ENCODE measurements at places on chromosomes 1 and 21.
A peak's percentile ranks its signal among the peaks of the same experiment; 100 is the strongest.

GRCh38 chr1:78836726-78837125, 169.8 kb downstream of the ADGRL4 start:
- DNase-seq: peak; percentile 3

DNA sequence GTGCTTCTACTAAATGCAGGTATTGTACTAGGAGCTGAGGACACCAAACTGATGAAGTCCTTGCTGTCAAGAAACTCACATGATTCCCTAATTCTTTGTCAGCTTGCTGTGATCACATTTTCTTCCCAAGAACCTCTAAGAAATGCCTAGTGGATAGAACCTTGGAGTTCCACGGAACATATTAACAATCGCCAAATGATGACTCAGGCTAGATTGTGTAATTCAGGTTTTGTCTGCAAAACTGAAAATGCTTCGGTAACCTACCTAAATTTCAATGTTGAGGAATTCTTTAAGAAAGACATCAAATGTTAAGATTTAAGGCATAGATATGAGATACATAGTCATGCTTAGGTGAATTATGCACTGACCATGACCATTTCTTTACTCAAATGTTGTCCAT, 1.7 kb upstream of the GADD45A start:
- DNase-seq: no peak

DNA sequence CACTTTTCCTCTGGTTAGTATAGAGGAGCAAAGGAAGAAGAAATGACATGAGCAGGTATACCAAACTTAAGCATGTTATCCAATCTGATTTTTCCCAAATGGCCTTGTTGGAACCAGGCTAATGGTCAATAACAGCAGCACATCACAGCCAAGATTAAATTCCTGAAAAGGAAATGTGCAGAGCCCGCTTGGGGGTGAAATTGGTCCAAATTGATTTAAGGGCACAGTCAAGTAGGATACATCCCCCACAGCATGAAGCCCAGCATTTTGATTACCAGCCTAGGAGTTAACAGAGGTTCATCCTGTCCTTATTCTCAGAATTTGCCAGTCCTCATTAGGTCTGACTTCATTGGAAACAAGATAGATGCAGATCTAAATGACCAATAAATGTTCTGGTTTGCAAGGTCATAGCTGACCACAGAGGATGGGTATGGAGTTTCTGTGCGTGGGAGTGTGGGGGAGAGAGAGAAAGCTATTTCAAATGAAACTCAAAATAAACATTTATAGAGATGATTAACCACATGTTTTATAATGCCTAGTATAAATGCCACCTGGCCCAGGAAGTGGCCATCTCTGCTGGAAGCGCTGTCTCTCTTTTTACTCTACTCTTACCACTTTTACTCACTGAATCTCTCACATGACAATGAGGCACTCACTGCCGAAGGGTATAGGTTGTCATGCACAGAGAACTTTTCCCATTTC, 38.7 kb downstream of the RGS5 start:
- no peak for DNase-seq

DNA sequence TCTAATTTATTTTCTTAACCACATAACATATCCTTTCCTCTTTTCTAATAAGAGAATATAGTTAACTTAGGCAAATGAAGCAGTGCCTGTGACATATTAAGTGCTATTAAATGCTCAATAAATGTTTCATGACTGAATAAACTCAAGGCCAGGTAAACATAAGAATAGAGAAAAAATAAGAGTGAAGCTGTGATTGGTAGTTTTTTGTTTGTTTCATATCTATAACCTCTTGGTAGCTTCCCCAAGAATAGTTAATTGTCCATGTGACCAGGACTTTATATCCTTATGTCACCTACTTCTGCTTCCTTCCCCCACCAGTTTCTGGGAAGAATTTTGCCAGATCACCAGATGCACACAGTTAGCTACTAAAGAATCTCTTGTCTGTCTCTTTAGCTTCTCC, 295.1 kb upstream of the ST6GALNAC5 start:
- no peak for DNase-seq

GRCh38 chr1:54335011-54335754, 71.0 kb downstream of the SSBP3 start:
- DNase-seq: no peak

DNA sequence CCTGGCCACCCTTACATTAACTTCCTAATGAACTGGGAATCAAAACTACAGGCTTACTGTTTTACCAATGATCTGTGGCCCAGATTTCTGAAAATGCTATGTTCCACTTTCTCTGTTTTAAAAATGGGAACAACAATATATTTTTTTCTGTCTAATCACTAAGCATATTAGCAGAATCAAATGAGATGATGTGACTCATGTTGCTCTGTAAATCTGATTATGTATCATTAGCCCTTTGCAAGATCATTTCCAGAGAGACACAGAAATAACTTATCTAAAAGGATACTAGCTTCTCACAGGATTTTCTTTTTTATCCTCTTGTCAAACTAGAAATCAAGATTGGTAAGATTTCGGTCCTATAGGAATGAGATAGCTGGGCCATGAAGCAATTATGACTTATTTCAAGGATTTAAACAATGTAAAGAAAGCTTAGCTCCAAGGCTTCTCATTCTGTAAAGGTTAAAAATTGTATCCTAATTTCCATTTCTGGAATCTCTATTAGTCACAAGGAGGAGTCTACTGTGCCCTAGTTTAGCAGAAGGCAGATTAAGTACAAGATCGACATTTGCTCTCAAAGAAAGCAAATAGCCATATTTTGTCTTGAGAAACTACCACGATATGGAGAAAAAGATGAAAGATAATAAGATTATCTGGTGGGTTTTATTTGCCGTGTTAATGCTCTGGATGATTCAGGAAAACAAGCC, 32.4 kb upstream of the CAMSAP2 start:
- no peak for DNase-seq

- DNase-seq: no peak
Observed at GRCh38 chr1:3516911-3517675, 62.6 kb downstream of the ARHGEF16 start.

DNA sequence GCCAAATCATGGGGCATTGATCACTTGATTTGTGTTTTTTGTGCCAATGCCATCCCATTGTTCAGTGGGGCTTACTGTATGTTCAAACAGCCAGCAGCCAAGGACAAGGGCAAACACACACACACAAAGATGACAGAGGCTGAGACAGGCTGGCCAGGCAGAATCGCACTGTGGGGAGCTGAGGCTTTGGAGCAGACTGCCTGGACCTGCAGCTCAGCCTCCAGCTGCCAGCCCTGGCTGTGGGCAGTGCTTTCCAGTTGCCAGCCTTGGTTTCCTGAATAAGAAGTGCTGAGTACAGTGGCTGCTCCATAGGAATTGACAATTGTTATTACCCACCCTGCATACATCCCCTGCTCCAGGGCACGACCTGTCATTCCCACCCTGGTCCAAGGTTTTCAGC, 16.9 kb upstream of the PCP4 start:
- DNase-seq: no peak

- no peak for DNase-seq
Observed at GRCh38 chr1:197277166-197277565, 9.1 kb downstream of the CRB1 start.

Measured in stimulated activated naive CD4-positive, alpha-beta T cell (primary cell).